ENCODE measurements at places on chromosomes 13 and 19.

DNA sequence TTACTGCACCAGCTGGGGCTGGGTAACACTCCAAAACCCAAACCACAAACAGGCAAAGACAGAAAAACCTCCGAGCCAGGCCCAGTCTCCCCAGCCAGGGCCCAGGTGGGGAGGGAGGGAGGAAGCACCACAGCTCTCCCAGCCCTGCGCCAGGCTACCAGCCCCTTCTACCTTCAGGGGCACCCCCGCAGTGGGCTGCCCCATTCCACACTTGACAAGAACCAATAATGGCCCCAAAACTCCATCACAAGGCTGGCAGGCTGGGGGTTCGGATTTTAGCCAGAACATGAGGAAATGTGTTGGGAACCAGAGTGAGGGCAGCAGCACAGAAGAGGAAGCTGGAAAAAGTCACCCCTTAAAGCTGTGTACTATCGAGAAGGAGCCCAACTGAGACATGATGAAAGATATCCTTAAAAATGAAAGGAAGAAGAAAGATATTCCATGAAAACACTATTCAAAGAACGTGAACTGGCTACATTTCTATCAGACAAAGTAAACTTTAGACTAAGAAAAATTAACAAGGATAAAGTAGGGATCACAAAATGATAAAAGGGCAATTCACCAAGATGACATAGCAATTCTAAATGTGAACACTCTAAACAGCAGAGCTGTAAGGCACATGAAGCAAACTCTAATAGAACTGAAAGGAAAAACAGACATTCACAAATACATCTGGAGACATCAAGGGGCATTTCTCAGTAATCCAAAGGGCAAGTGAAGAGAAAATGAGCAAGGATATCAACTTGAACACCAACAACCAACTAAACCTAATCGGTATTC is 12.9 kb downstream of the TUBGCP3 start:
- DNase-seq = no peak

DNA sequence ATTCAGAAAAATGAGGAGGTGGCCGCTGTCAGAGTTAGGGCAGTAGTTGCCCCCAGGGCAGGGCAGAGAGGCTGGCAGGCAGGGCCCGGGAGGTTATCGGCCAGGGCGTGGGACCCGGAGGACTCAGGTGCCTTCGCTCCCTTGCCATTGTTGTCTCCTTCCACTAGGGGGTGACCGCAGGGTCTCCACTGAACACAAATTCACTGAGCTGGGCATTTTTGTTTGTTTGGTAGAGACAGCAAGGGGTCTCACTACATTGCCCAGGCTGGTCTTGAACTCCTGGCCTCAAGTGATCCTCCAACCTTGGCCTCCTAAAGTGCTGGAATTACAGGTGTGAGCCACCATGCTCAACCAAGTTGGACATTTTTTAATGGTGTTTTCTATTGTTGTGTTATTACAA is 25.1 kb downstream of the CARS2 start:
- DNase-seq = no peak

- no peak for DNase-seq
These were observed 58.4 kb downstream of the SPRYD7 start for GRCh38 chr13:49877629-49878218.

DNA sequence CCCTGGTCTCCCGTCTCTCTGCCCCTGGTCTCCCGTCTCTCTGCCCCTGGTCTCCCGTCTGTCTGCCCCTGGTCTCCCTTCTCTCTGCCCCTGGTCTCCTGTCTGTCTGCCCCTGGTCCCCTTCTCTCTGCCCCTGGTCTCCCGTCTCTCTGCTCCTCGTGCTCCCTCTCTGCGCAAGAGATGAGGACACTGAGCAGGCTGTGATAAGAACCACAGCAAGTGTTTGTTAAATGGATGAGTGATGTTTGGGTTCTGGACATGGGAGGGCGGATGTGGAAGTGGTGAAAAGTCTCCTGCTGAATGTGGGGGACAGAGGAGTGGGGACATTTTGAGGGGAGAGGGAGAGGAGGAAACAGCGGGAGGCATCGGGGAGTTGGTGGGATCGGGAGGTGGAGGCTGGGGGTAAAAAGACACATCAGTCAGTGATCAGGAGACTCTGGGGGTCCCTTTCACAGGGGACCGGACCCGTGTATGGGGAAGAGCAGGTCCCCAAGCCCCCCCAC is 8.0 kb downstream of the NPAS1 start:
- DNase-seq = no peak

DNA sequence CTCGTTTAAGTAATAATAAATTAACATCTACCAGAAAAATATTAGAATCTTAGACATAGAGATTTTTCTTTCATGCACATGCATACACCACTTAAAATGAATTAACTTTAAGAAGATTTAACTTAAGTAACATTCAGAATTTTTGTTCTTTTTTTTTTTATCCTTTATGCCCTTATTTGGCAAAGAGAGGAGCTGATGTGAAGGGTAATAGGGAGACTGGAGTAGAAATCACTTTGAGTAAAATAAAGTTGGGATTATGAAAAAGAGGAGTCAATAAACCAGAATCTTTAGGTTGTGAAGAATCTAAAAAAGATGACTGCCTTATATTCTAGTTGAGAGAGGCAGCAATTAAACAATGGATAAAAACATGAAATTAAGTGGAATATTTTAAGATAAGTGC is 18.8 kb upstream of the MIR17HG start:
- DNase-seq = no peak

DNA sequence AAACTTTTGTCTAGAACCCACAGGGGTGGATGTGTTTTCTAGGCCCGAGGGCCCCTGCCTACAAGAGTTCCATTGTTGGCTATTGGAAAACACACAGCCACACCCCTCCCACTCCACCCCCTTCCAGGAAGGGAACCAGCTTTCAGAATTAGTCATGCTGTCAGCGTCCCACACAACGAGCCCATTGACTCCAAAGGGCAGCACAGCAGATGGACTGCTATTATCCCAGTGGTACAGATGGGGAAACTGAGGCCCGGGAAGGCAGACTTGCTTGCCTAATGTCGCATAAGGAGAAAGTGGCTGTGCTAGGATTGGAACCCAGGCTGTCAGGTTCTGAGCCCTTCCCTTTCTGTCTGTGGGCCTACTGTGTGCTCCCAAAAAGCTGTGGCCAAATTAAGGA is 8.1 kb upstream of the FXYD3 start:
- DNase-seq = no peak

DNA sequence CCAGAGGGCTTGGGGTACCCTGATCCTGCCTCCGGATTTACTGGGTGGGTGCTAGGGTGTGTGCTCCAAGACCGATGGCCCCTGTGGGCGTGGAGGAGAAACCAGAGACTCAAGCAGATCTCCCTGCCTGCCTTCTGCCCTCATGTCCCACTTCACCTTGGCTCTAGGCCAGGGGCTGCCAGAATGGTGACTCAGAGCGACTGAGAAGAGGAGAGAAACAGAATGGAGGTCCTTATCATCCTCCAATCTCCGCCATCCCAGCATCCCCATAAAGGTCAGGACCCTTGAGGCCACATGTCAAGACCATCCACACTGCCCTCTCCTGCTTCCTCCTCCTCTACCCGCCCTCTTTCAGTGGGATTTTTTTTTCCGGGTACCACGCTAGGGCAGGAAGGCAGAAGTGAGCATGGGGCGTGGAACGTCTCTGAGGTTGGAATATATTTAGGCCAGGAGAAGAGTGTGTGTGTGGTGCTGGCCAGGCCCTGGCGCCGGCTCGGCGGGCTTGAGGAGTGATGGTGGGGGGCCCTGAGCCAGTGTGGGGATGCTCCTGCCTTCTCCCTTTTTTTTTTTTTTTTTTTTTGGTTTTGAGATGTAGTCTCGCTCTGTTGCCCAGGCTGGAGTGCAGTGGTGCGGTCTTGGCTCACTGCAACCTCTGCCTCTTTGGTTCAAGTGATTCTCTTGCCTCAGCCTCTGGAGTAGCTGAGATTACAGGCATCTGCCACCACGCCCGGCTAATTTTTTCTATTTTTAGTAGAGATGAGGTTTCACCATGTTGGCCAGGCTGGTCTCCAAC is 22.3 kb downstream of the IER2 start:
- DNase-seq = peak; percentile 75

- no peak for DNase-seq
These were observed at the start of gene CDX2 for GRCh38 chr13:27969082-27969865. Gene CDX2 (minus strand): TSS chr13:27969315. CDS start chr13:27969006, 309 bp downstream.

GRCh38 chr13:47085346-47085745 is 188.5 kb upstream of the HTR2A start:
- DNase-seq = no peak

- no peak for DNase-seq
These were observed 29.8 kb downstream of the TSHZ3 start for GRCh38 chr19:31319465-31319864.

- DNase-seq = no peak
These were observed 784 bp downstream of the BCL3 start for GRCh38 chr19:44749292-44749691.

DNA sequence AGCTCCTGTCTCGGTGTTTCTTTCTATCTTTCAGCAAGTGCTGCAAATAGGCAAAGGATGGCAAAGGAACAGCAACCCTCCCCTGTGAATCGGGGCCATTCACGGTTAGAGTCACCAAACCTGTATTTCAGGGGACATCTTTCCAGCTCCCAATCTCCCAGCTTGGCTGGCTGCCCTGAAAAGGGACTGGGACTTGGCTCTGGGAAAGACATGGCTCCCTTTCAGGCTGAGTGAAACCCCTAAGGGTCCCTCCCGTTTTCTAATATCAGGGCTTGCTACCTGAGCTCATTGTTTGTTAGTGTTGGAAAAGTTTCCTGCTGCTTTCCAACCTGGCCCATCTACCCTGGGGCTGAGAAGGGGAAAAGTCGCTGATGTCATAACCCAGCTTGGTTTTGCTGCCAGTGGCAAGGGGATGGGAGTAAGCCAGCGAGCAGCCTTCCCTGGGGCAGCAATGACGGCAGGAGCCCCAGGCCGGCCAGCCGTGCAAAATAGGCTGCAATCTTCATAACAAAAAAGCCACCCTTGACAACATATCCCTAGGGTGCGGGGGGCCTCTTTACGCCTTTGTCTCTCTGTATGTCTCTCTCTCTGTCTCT is 29.9 kb downstream of the SERP2 start:
- DNase-seq = no peak

- DNase-seq = no peak
These were observed 81.9 kb upstream of the MCF2L start for GRCh38 chr13:112887151-112887550.

Data from activated T-cell treated with anti-CD3 and anti-CD28 coated beads for 48 hours (primary cell).